Activated naive CD4-positive, alpha-beta T cell (primary cell): ENCODE measurements at places on chromosomes 11 and 22.

DNA sequence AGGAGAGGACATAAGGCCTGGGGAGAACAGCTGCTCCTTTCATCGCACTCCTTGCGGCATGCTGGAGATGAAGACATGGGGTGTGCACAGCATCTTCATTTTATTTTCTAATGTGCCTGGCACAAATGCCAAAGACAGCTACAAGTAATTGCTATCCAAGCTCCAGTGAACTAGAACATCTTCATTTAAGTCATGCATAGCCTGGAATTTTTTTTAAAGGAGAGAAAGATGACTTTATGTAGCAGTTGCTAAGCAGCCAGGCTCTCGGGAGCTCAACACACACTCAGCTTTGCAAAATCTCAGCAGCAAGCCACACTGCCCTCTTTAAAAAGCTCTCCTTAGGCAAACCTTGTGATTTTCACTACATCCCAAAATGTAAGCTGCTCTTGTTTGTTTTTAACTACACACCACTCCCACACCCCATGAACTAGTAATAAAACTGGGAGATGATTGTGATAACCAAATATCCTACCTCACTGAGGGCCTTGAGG, 164.5 kb upstream of the POU2AF2 start:
- no peak for DNase-seq

DNA sequence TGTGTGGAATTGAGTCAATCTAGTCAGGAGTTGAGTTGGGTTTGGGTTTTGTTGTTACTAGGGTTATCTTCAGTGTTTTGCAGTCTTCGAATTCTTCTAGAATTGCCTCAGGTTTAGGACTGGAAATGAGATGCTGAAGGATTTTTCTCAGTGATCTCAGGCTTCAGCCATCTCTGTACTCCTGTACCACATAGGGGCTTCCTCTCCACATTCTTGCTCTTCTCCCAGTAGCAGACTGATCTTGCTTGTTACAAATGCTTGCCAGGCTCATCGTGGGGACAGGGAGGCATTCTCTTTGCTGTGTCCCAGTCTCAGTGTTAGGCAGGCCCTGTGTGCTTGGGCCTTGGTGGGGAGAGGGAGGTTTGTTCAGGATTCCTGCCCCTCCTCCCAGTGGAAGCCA, 96.1 kb downstream of the LRRC32 start:
- DNase-seq: no peak

DNA sequence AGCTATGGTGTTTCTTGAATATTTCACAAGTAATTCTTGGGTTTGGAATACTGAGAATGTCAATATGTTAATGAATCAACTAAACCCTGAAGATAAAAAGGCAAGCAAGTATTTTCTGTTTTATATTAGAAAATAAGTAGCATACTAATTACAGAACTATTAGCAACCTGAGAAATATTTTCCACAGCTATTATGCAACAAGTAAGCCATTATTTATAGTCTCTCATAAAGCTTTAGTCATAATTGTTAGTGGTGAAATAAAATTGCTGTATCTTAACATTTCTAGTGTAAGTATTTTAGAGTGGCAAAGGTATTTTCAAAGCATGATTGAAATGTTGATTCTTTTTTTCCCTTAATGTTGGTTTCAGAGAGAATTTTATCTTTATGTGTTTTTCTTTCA, 53.3 kb downstream of the FAR1 start:
- DNase-seq: no peak

DNA sequence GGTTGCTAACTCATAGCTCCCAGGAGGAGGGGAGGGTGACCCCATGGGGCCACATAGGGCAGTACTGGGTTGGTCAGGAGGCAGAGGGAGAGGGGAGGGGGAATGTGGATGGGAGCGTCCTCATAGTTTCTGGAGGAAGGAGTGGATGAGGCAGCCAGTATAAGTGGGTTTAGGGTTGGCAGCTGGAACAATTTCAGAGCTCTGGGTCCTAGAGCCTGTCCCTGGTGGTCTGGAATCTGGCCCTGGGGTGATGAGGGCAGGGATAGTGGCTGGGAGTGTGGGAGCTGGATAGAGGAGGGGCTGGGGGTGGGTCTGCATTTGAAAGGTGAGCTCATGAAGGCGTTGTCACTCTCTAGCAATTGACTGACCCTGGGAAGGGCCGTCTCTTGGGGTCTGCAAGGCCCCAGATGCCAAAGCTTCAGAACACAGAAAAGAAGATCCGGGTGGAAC, 5.3 kb upstream of the MRGPRG start:
- no peak for DNase-seq

DNA sequence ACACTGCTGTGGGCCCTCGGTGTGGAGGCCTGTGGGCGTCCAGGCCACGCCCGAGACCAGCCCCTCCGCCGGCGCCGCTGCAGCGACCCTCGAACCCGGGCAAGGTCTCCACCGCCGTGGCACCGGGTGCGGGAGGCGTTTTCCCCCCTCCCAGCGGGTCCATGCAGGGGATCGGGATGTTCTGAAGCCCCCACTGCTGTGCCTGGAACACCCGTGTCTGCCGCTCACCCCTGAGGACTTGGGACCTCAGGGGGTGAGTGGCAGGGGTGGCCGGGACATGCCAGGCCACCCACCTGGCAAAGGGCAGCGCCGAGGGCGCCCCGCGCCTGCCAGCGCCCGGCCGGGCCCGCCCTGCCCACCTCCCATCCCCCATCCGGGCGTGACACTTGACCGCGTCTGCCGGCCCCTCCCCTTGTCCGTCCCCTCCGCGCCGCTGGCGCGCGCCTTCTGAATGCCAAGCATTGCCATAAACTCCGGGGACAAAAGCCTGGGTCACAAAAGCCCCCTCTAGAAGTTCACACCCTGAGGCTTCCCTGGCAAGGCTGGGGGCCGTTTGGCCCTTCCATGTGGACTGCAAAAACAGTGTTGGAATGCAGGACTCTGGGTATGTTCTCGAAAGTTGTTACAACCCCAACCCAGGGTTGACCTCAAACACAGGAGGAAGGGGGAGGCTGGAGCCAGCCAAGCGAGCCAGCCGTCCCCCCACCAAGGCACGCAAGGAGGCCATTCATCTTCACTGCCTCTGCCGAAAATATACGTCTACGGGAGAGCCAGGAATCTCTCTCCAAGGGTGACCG, 819 bp upstream of the KCNQ1OT1 start:
- DNase-seq: no peak

DNA sequence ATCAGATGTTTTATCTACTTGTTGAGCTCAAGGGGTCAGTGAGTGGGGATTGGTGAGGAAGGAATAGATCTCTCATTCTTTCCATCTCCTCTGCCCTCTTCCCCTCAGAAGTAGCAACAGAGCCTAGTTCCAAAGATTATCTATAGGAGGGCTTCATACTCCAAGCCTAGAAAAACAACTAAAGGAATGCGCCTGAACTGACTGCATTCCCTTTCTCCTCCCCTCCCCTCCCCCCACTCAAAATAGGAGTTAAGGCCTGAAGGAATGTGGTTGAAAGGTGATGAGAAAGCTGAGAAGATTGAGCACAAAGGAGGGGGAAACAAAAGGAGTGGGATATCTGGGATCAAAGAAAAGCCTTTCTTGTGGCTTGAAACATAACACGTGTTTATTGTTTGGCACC, 10.5 kb downstream of the EMSY start:
- DNase-seq: no peak

- DNase-seq: no peak
Measured at GRCh38 chr11:118045191-118045590, 31.7 kb upstream of the TMPRSS4 start.

DNA sequence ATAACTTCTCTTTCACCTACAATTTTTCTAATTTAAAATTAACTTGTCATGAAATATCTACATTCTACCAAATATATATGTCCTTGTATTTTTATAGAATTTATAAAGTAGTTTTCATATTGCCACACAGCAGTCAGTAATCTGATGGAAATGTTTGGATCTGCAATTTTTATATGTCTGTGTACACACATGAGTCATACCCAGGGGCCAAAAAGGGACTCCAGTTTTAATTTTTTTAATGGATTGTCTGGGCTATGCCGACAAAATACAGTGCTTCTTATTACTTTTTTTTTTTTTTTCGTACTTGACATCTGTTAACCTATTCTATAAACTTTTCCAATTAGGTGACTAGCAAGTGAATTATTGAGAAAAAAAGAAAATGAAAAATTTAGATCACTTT, 6.3 kb downstream of the GUCY1A2 start:
- no peak for DNase-seq

- no peak for DNase-seq
Measured at GRCh38 chr22:17218341-17218740, 894 bp downstream of the ADA2 start.

DNA sequence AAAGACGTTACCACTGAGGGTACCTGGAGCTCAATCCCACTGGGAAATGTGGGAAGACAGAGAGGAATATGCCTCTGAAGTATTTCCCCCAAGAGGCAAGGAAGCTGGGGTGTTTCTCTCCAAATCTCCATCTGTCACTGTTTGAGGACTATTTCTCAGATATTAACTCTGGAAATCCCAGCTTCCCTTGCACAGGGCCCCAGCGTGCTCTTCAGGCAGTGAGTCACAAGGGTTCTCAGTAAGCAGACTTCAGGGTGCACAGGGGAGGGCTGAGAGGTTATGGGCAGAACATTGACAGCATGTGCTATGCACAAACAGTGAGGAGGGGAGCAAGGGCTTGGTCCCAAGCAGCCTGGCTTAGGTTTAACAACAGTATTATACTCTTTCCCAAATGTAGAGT, 60.9 kb upstream of the EED start:
- no peak for DNase-seq

- DNase-seq: no peak
Measured at GRCh38 chr22:22428222-22429098, 80.1 kb downstream of the ZNF280B start.

GRCh38 chr11:14975252-14975587, 3.1 kb upstream of the CALCA start:
- DNase-seq: no peak

DNA sequence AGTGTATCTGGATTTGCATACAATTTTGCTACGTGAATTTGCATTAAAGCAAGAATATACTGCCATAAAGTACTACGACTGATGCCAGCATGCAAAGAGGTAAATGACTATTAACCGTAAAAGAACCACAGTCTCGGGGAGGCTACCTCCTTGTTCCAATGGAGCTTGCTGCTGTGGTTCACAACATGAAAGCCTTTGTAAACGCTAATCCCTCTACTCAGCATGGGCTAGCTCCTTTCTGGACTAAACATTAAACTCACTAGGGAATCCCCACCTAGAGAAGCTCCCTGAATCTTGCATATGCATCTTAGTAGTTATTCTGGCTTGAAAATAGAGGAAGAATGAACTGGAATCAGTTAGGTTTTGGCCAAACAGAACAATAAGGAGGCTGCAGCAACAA, 60.5 kb upstream of the ARHGAP32 start:
- DNase-seq: no peak

DNA sequence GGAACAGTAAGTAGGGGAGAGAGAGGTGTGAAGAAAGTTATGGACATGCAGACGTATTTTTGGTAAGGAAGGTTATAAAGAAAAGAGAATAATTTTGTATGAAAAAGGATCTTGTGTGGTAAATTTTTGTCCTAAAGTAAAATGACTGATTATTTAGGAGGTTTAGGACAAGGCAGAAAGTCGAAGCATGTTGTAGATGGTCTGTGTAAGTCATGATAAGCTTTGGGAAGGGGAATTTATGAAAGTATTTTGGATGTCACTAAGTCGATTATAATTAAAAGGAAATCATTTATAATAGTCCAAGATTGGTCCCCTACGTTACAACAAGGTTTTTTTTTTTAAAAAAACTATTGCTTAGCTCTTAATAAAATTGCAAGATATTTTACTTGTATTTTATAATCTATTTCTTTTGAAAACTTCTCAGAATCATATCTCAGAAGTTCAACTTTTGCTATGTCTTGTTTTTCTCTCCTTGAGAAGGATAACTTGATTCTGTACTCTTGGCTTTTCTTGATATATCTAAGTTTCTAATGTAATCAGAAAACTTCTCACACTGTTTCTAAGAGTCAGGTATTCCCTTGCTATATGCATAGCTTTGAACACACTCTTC, 10.9 kb upstream of the CABP2 start:
- no peak for DNase-seq

- DNase-seq: no peak
Measured at GRCh38 chr11:69637941-69638871, 2.8 kb upstream of the CCND1 start.

GRCh38 chr22:49226096-49226495, 601.6 kb downstream of the BRD1 start:
- DNase-seq: no peak

GRCh38 chr22:31647523-31648320, 14.3 kb downstream of the PISD start:
- no peak for DNase-seq

DNA sequence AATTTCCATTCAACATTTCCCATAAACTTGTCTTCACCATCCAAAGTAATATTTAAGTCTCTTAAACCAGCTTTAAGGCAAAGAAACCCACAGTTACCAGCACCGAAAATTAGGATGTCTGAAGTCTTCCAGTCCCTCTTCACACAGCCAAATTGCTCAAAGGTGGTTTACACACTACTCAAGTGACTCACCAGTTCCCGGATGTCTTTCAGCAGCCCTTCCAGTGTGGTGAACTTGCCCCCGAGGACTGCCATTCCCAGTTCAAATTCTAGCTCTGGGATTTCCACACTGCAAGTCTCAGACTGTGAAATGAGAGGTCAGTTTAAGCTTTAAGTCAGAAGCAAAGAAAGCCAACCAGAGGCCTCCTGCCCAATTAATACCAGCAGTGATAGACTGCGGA, 5.1 kb downstream of the ZPR1 start:
- DNase-seq: no peak

GRCh38 chr11:46290011-46290410, 12.5 kb downstream of the CREB3L1 start:
- DNase-seq: no peak

GRCh38 chr11:87356428-87356827, 318.7 kb downstream of the TMEM135 start:
- no peak for DNase-seq

GRCh38 chr11:93329936-93330445, 551 bp upstream of the DEUP1 start:
- no peak for DNase-seq

DNA sequence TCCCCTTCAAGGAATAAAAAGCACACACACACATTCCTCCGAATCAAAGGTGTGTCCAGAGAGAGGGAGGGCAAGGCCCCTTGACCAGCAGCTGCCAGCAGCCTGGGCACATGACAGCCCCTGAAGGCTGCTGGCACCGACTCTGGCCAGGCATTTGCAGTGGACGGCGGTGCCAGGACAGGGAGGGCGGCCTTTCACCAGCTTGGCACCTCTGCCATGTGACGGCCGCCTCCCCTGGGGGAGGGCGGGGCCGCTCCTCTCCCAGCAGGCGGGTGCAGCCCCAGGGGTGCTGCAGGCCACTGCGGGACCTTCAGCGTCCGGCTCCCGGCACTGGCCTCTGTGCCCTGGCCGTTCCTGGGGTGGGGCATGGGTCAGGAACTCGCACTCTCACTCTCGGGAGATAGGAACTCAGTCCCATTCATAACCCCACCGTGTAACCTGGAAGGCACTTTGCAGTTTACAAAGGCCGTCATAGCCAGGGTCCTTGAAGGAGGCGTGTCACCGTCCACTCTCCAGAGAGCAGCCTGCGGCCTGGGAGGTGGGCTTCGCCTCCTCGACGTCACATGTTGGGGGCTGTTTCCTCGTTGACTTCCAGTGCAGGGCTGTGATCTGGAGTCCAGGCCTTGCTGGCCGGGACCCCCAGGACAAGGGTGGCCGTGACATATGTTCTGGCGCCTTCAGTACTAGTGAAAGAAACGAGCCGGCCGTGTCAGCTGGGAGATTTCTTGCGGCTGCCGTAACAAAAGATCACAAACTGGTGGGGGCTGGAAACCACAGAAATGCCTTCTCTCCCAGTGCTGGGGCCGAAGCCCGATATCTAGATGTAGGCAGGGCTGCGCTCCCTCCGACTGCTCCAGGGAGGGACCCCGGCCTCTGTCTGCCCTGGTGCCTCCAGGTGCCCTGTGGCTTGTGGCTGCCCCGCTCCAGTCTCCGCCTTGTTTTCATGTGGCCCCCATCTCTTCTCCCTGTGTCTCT, 39.9 kb upstream of the SMIM38 start:
- DNase-seq: no peak
